ENCODE measurements at places on chromosomes 2 and 18.

DNA sequence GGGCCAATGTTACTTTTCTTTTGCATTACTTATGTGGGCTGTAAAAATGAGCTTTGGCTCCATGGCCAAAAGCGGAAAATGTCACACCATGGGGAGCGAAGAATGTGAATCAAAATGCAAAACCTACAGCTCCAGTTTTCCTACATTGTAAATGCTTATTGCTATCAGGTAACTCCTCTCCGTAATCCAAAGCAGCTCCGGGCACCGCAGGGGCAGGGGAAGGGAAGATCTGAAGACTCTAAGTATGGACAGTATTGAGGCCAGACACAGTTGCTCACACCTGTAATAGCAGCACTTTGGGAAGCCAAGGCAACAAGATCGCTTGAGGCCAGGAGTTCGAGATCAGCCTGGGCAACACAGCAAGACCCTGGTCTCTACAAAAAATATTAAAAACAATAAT, 7.1 kb upstream of the AGFG1 start:
- DNase-seq, result no peak

DNA sequence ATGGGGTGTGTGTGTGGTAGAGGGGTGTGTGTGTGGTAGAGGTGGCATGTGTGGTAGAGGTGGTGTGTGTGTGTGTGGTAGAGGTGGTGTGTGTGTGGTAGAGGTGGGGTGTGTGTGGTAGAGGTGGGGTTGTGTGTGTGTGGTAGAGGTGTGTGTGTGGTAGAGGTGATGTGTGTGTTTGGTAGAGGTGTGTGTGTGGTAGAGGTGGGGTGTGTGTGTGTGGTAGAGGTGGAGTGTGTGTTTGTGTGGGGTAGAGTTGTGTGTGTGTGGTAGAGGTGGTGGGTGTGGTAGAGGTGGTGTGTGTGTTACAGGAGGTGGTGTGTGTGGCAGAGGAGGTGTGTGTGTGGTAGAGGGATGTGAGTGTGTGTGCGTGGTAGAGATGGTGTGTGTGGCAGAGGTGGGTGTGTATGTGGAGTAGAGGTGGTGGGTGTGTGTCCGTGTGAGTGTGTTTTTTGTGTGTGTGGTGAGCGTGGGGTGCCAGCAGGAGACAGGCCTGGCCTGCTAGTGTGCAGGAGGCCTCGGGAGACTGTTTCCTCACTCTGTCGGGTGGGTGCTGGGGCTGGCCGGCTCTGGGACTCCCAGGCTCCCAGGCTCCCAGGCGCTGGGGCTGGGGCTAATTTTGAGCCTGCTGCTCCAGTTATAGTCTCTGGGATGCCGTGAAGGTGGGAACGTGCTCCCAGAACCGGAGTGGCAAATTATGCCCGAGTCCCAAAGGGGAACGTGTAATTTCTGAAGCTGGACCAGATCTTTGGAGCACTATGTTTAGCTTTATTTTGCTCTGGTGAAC, 165.2 kb downstream of the DYSF start:
- no peak for DNase-seq

DNA sequence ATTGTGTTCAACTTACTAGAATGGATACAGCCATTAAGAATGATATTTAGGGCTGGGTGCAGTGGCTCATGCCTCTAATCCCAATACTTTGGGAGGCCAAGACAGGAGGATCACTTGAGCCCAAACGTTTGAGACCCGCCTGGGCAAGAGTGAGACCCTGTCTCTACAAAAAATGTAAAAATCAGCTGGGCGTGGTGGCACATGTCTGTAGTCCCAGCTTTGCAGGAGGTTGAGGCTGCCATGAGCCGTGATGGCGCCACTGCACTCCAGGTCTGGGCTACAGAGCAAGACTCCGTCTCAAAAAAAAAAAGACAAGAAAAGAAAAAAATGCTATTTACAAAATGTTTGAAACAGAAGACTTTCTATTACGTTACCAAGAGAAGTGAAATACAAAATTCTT, 30.0 kb downstream of the REEP1 start:
- no peak for DNase-seq

DNA sequence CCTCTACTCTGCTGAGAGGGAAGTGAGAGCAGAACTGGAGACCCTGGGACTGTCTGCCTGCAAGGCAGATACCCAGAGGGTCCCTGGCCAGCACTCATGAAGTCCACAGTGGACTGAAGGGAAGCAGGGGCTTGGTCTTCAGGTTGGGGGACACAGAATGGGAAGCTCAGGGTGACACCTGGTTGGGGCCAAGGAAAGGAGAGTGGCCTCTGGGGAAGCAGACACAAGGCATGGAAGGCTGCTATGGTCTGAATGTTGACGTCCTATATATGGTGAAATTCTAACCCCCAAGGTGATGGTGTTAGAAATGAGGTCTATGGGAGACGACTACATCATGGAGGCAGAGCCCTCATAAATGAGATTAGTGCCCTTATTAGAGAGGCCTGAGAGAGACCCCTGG, 69.3 kb downstream of the MRO start:
- no peak for DNase-seq

DNA sequence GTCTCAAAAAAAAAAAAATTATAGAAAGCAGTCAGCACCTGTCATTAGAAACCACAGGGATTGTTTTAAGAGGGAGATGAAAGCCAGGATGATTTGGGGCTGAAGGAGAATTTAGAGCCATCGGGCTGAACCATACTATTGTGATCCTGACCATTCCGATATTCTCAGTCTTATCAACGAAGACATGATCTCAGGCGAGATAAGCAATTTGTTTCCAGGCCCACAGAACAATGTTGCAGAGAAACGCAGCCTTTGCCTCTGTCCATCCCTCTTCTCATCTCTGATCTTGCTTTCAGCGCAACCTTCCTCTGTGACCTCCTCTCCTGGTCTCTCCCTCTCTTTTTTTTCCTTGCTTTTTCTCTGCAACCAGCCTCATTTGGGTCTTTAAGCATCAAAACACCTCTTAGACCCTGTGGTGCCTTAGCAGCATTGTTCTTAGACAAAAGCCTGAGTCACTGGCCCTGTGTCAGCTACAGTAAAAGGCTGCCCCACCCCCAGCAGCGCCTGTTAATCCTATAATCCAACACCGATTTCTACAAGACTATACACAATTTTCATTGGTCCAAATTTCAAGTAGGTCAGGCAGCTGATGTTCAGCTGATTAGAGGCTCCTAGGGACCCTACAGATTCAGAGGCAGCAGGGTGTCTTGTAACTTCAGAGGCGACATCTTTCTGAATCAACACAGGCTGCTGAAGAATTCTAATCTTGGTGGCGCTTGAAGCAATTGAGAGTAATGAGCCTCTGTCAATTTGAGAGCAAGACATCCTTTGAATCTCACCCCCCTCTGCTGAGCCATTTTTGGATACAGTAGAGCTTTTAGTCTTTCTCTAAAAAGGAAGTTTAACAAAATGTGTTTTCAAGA, 206.0 kb downstream of the NCK2 start:
- DNase-seq, result no peak

GRCh38 chr2:231397928-231398294, 2.4 kb downstream of the B3GNT7 start:
- no peak for DNase-seq

GRCh38 chr2:178764097-178764496, 43.1 kb downstream of the TTN start:
- no peak for DNase-seq

DNA sequence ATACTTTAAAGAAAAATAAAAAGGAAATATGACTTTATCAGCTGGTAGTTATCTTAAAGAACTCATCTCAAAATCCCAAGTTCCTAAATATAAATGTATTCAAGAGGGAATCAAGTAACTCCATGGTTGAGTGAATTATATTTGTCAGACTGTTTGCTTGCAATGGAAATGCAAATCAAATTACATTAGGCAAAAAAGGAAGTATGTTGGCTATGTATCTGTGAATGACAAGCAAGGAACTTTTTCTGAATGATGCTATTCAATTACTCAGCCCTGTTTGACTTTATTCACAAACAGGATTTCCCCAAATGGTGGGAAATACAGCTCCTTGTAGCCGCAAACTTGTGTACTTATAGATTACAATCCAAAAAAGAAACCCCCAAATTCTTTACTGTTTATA, 309.1 kb downstream of the ARL6IP6 start:
- no peak for DNase-seq

DNA sequence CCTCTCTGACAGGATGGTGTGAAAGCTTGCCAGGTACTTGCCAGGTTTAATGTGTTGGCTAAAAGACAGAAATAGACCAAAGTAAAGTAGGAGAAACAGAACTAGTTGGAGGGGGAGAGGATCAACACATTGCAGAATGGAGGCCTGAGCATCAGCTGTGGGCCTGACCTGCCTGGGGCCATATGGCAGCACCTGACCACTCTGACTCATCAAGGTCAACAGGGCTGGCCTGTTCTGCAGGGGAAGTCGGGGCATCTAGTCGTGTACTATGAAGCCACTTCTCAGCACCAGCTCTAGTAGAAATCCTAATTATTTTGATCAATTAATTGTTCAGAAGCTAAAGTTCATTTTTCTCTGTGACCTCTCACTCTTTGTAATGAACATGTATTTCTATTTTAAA, 35.8 kb upstream of the NOSTRIN start:
- no peak for DNase-seq

- no peak for DNase-seq
These were observed 4.6 kb upstream of the SDC1 start for GRCh38 chr2:20229322-20230113.

DNA sequence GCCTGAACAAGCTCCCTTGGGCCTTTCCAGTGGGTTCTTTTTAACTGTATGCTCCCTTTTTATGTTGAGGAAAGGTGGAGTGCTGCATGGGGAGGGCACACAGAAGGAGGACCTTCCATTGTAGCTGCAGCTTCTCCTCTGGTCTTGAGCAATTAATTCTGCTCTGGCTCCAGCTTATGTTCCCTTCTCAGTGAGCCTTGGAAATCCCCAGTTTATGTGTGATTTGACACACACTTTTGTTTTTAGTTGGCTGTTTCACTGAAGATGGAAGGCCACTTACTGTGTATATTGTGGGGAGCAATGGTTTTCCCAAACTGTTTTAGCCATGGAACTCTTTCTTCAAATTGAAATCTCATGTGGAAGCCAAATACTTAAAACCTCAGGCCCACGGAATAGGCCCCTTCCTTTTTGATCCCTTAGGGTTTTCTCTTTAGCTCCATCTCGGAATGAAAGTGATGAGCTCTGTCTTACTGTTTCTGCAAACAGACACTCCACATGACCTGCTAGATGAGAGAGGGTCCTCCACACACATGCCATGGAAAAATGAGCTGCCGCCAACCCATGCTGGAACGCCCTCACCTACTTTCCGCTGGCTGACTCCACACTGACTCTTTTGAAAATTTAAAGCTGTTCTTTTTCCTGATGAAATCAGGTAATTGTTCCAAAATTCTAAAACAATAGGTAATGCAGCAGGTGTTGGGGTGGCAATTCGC, 280.9 kb upstream of the SIX2 start:
- DNase-seq, result no peak

GRCh38 chr2:98804736-98805135, 73.8 kb upstream of the MGAT4A start:
- no peak for DNase-seq

- no peak for DNase-seq
These were observed 857 bp downstream of the FABP1 start for GRCh38 chr2:88126772-88127637.

DNA sequence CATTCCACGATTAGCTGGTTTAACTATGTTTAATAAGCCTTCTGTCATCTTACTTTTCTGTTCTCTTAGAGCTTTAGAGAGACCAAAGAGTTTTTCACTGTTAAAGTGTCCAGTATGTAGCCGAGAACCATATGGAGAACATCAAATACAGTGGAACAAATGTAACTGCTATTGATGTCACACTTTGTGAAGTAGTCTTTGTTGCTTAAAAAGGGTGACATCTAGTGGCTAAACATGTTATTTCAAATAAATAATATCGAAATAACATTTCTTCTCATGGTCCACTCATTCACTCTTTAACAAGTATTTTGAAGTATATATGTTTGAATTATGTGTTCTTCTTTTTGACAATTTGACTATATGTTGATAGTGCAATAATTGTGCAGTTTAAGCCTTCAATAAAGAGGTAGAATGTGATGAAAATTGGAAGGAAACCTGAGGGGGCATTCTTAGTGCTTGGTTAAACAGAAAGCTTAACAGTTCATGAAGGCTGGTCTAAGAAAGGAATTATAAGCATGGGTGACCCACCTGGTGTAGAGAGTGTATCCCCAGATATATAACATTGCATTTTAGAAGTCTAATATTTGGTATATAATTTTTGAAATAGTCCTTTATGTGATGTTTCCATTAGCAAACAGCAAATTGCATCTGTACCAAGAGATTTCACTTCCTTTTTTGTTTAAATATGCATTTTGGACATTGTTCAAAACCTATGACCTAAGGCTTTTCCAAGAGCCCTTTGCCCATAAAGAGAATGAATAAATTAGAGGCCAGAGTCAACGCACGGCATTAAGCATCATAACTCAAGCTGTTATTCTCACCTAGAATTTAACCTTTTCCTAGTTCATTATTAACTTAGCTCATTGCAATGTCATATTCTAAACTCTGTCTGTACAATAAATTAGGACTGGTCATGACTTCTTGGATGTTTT, 112.1 kb downstream of the KYNU start:
- no peak for DNase-seq

DNA sequence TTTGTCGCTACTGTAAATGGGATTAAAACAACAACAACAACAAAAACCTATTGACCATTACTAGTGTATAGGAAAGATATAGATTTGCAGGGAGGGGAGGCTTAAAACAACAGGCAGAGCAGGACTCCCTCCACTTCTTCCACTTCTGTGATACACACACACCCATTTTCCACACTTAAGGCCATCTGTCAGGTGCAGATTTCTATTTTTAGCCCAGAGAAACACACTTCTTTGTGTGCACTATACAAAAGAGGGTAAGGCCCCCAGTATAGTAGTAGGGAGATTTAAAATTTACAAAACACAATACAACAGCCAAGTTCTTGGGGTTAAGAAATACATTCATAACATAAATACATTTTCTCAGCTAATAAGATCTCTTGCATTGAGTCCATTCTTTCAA, 22.4 kb downstream of the PTPN2 start:
- no peak for DNase-seq

- DNase-seq, result no peak
These were observed 2.1 kb downstream of the TTC39C start for GRCh38 chr18:24016643-24017042.

- DNase-seq, result no peak
These were observed 3.7 kb upstream of the SPR start for GRCh38 chr2:72883356-72883962.

- DNase-seq, result no peak
These were observed 18.1 kb downstream of the ZNF516 start for GRCh38 chr18:76476665-76477561.
